H7 (cell line): ENCODE measurements at places on chromosomes 7 and 10. TPM values are rescaled to one million over a fixed set of nuclear protein-coding genes. Genes with fewer than 3 reads are reported as not detected.

Gene SPDYE9
- not detected in 2 replicates for total RNA-seq

Gene EGR2
- total RNA-seq, result 0.14 and 0.96 TPM in 2 replicates

Gene CNPY4
- total RNA-seq, result 12.2 and 17.1 TPM in 2 replicates

Gene MYH16
- not detected in 2 replicates for total RNA-seq

Gene ANKRD61
- total RNA-seq, result 0.18 and 0.31 TPM in 2 replicates

Gene LIPJ
- not detected in 2 replicates for total RNA-seq

Gene CAV2
- total RNA-seq, result 8.0 and 9.5 TPM in 2 replicates

Gene CYP3A7
- total RNA-seq, result not detected in 2 replicates
